NCI-H2029 (cell line): ENCODE measurements at places on chromosomes 1 and 21.

- DNase-seq, result no peak
Measured at GRCh38 chr1:39422614-39423013, 68.8 kb upstream of the BMP8A start.

- peak; percentile 37 for DNase-seq
Measured at GRCh38 chr1:212161231-212161781, 123.9 kb upstream of the PPP2R5A start.

- DNase-seq, result peak; percentile 13
Measured at GRCh38 chr1:119771016-119771415, 2.3 kb upstream of the HMGCS2 start.

DNA sequence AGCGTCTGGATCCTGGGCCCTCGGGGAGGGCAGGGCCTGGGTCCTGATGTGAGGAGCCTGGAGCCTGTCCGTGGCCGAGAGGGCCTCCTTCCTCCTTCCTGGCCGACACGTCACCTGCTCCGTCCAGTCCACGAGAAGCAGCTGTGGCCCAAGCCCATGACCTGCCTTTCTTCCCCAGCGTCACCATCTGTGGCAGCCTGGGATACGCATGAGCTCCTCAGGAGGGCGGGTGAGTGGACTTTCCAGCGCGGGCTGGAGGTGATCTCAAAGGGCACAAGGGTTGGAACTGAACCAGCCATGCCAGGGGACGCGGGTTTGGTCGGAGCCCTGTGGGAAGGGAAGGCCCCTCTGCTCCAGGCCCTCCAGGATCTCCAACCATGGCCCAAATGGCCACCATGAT, 90.4 kb downstream of the DHRS3 start:
- DNase-seq, result no peak

DNA sequence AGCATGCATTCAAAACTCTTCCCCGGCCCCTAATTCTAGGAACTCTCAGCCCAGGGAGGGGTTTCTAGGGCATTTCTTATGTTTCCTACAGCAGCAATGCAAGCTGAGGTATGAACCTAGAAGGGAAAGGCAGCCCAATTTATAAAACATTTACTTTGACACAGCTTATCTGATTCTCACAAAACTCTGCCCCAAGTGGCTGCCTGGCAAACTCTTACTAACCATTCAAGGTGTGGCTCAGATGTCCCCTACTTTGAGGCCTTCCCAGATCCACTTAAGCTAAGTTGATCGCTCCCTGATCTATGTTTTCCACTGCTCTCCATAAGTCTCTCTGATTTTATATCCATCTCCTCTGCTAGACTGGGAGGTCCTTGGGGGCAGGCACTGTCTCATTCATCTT, 35.4 kb downstream of the AK2 start:
- no peak for DNase-seq

GRCh38 chr1:59691261-59691660, 123.5 kb upstream of the HOOK1 start:
- no peak for DNase-seq

DNA sequence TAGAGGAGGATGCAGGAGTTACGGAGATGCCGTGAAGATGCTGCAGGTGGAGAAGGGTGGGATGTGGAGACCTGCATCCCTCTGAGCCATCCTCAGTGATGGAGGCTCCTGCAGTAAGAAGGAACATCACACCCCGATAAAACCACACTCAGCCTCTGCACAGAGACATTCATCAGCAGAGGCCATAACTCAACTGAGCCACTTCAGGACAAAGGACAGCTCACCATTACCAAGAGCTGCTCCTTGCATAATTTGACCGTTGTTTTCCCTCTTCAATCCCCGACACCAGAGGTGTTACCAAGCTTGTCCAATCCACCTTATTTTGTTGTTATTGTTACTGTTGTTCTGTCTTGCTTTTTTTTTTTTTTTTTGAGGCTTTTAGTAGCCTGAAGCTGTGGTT, 543.9 kb downstream of the AJAP1 start:
- DNase-seq, result no peak

- no peak for DNase-seq
Measured at GRCh38 chr1:153832293-153832692, 57.1 kb downstream of the SLC27A3 start.

- DNase-seq, result no peak
Measured at GRCh38 chr1:160651433-160652064, 4.7 kb upstream of the SLAMF1 start.

GRCh38 chr1:53485478-53486394, 26.5 kb downstream of the DMRTB1 start:
- DNase-seq, result peak; percentile 75

DNA sequence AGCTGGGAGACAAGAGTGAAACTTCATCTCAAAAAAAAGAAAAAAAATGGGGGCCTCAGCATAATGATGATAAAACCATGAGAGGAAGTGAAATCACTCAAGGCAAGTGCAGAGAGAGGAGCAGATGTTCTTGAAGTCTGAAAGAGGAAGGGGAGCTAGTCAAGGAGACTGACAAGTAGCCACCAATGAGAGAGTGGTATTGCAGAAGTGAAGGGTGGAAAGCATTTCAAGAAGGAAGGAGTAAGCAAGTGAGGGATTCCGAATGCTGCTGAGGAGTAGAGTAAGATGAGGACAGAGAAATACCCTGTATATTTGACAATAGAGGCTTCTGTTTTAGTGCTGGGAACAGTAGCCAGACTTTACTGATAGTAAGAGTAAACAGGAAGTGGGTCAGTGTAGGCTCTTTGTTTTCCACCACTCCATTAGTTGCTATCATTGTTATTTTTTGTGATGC, 2.9 kb downstream of the TATDN3 start:
- no peak for DNase-seq

DNA sequence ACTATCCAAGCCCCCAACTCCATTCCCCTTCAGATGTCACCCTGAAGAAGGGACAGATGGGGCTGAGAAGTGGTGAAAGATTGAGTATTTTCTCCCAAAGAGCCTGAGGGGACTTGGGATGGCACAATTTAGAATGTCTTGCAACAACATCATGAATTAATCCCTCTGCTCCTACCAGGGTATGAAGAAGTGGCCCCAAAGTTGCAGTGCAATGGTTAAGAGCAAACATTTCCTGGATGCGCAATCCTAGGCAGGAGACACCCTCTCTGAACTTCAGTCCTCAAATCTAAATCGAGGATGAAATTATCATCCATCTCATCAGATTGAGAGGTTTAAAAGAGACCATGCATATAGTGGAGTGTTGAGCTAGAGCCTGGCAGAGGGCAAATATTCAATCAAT, 28.6 kb upstream of the CITED4 start:
- no peak for DNase-seq
